NCI-H526 (cell line): ENCODE measurements at places on chromosomes 13 and 19.
A peak's percentile ranks its signal among the peaks of the same experiment; 100 is the strongest.

- DNase-seq = no peak
Observed at GRCh38 chr19:1232652-1233072, 5.1 kb downstream of the CBARP start.

- DNase-seq = peak; percentile 73
Observed at GRCh38 chr19:41352609-41353465, 885 bp downstream of the TGFB1 start.

DNA sequence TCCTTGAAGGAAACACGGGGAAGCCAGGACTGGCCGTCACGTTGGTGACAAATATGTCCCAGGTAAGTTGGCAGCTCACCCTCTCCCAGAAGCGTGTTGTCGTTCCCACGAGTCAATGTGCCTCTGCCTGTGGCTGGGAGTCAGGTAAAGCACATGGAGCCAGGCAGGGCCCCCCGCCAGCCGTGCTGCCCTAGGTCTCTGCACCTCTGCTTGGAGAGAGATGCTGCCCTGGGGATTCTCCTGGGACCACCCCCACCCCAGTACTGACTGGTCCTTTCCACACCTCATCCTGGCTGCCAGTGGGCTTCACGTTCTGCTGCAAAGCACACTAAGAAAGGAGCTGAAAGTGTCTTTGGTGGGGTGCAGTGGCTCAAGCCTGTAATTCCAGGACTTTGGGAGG is 9.9 kb downstream of the ZNF114 start:
- no peak for DNase-seq

- peak; percentile 61 for DNase-seq
Observed at GRCh38 chr19:38134540-38135149, 89.4 kb downstream of the DPF1 start.

- DNase-seq = peak; percentile 69
Observed at GRCh38 chr19:53958168-53958571, 4.6 kb upstream of the CACNG8 start.

- no peak for DNase-seq
Observed at GRCh38 chr13:44506719-44507118, 69.4 kb downstream of the TSC22D1 start.

DNA sequence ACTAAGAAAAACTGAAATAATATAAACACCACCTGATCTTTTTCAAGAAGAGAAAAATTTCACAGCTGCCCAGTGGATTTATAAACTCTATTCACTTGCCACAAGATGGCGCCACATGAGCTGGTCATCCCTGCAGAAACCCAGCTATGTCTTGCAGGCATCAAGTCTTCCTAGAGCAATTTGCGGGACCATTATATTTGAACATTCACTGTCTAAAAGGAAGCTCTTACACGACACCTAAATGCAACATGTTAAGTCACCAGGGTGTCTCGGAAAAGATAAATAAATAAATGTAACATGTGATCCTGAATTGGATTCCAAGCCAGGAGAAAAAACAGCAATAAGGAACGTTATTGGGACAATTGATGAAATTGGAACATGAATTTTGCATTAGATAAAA is 20.3 kb upstream of the AKT2 start:
- peak; percentile 87 for DNase-seq

DNA sequence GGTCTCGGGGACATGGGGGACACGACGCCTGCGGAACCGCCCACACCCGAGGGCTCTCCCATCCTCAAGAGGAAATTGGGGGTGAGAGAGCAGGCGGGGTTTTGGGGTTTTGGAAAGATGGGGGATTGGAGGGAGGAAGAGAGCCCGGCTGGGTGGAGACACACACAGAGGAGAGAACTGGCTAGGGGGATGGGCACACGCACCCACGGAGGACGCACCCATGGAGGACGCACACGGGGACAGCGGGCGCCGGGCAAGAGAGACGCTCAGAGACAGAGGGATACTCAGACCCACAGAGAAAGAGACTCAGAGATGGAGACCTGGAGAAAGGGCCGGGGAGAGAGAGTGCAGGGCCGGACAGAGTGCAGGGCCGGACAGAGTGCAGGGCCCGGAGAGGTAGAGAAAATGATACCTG is 52.1 kb downstream of the MAP4K1 start:
- DNase-seq = no peak

- no peak for DNase-seq
Observed at GRCh38 chr13:99124794-99125316, 75.8 kb upstream of the UBAC2 start.

GRCh38 chr19:2112516-2113320 is 16.0 kb downstream of the IZUMO4 start:
- no peak for DNase-seq

DNA sequence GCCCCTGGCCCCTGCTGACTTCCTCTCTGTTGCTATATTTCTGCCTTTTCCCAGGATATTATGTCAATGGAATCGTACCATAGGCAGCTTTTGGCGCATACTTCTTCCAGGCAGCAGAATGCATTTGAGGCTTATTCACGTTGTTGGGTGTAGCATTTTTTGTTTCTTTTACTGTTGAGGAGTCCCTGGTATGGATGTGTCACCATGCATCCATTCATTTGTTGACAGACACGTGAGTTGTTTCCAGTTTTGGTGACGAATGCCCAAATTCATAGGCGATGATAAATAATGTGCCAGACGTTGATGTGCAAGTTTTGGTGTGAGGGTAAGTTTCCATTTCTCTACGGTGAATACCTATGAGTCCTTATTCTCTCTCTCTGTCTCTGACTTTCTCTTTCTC is 5.0 kb downstream of the NFILZ start:
- DNase-seq = no peak

DNA sequence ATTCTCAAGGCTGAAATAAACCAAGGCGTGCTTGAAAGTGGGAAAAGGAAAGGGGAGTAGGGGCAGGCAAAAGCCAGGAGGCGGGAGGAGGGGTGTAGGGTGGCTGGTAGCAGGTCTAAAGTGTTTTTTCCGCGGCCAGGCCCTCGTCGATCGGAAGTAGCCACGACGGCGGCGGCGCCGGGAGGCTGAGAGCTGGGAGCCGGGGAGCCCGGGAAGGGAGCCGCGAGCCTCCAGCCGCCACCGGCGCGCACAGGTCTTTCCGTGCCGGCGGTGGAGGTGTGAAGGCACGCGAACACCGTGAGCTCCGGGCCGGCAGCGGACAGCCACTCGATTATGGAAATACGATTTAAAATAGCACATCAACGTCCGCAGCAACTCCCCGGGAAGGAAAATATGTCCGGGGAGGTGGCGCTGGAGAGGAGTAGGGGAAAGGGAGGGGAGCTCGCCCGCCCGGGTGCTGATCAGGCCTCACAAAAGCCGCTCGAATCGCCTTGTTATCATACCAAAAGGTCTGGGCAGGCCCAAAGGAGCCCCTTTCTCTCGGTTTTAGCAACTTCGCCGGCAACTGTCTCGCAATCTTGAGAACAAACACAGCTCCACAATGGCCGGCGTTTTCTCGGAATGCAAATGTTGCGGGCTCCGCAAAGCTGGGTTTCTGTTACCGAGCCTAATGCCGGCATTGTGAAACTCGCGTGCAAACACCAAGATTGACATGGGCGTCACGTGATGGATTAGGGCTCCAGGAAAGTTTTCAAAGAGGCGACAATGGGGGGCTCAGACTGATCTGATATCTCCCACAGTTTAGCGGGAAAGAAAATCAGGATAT is 2.9 kb upstream of the PCDH8 start:
- DNase-seq = peak; percentile 90

DNA sequence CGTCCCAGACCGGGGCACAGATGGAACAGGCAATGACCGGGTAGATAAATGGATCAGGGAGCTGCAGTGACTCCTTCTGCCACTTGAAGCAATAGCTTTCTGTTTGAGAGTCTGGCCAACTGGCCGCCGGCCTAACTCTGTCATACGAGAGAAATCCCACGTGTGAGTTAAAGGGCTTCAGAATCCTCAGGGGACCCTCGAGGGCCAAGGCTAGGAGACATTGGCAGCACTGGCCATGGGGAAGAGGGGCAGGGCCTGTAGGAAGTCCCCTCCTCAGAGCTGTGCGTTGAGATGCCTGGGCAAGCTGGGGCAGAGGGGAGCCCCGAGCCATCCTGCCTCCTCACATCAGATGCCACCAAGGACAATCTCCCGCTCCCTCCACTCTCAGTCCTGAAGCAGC is 51.6 kb downstream of the KLF2 start:
- DNase-seq = no peak

DNA sequence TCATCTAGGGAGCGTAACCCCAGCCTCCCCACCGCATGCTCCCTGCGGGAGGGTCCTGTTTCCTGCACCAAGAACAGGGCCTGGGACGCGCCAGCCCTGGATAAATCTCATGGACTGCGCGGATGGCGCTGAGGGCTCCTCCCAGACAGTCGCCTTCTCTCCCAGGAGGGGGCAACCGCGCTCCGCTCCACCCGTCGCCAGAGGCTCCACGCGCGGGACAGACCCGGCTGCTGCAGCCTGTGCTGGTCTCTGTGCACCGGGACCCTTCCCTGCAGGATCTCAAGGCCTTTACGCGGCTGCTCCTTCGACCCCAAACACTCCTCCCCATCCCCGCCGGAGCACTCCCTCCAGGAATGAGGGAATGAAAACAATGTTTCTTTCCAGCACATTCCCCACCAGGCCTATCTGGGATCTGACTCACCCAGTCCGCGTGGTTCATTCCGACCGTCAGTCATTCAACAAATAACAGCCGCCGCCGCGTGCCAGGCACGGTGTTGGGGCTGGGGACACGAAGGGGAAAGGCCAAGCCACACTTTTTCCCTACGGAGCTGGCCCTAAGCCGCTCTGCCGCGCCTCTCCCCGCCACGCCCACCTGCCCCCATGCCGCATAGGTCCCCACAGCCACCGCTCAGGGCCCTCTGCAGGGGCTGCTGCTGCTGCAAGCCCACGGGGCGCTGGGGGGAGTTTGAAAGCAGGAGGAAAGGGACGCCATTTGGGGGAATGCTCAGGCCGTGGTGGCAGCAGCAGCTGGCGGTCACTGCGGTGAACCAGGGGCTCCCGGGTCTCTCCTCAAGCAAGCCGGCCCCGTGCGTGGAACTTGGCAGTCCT is 6.0 kb downstream of the PNMA8B start:
- DNase-seq = peak; percentile 36

DNA sequence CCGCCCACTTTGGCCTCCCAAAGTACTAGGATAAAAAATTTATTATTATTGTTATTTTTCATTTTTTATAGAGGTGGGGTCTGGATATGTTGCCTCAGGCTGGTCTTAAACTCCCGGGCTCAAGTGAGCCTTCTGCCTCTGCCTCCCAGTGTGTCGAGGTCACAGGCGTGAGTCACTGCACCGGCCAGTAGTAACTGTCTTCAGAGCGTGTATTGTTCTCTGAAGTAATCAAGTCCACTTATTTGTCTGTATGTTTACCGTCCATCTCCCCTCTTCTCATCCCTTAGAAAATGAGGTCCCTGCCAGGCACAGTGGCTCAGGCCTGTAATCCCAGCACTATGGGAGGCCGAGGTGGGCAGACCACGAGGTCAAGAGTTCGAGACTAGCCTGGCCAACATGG is 18.2 kb upstream of the SULT2B1 start:
- DNase-seq = no peak

DNA sequence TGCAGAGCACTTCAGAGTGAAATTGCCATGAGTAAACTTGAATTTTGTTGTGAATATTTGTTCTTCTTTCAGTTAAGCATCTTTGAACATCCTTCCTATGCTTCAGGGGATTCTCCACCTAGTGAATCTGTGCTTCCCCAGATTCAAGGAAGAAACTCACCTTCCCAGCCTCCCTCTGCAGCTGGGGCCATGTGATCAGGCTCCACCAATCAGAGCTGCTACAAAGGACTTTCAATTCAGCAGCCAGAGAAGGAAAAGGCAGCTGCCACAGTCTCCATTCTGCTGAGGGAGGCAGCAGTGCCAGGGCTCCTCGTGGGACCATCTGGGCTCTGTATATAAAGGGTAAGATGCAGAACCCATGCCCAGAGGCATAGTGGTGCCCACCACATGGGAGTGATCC is 89.7 kb upstream of the SIAH3 start:
- DNase-seq = no peak

DNA sequence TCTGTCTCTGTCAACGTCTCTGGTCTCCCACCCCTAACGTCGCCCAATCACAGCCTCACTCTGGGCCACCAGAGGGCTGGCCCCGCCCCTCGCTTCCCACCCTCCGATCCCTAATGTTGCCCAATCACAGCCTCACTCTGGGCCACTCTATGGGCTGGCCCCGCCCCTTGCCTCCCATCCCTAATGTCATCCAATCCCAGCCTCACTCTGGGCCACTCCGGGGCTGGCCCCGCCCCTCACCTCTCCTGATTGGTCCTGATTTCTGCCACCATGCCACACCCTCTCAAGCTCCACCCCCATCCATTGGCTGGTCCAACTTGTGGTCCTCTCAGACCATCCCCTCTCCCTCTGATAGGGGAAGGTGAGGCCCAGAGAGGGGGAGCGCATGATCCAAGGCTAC is 24.9 kb downstream of the CELF5 start:
- peak; percentile 32 for DNase-seq

DNA sequence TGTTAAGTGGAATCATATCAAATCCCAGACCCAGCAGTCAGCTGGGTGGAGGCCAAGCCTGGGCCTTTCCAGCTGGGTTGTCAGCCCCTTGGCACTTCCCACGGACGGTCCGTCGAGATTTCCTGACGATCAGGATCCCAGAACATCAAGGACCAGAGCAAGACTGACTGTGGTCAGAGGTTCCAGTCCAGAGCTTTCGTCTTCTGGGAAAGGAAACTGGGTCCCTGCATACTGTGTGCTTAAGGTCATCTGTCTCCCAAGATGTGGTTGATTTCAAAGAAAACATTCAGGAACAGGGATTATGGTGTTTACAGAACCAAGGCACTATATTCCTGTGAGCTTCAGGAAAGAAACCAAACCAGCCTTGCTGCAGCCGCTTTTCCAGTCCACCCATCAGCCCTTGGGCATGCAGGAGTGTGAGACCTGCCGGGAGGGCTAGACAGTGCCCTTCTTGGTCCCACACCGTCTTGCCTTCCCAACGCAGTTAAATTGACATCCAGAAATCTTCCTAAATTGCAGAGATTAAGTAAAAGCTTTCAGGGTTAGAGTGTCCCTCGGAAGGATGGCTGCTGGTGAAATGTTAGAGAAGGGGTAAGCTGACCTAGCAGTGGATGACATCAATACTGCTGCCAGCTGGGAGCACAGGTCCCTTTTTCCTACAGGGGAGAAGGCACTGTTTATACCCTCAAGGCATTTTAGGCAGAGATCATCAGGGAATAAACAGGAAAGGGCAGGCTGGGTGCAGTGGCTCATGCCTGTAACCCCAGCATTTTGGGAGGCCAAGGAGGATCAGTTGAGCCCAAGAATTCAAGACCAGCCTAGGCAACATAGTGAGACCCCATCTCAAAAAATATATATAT is 5.0 kb upstream of the C19orf33 start:
- DNase-seq = no peak

GRCh38 chr19:2634228-2634951 is 68.1 kb downstream of the GNG7 start:
- no peak for DNase-seq

DNA sequence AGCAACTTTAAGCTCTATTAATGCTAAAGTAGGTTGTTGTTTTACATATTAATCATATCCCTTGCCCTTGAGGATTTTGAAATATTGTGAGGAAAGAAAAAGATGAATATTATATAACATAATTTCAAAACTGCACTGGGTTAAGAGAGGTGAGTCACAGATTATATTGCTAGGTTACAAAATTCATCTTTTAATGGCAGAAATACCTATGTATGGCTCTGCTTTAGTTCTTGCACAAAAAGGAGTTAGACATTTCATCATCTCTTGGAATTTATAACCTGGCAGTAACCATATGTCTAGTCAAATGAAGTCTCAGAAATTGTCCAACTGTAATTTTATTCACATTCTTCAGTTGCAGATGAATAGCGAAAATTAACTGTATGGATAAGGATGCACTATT is 2041.1 kb downstream of the OLFM4 start:
- no peak for DNase-seq
